ENCODE measurements at places on chromosomes 3 and 15.

DNA sequence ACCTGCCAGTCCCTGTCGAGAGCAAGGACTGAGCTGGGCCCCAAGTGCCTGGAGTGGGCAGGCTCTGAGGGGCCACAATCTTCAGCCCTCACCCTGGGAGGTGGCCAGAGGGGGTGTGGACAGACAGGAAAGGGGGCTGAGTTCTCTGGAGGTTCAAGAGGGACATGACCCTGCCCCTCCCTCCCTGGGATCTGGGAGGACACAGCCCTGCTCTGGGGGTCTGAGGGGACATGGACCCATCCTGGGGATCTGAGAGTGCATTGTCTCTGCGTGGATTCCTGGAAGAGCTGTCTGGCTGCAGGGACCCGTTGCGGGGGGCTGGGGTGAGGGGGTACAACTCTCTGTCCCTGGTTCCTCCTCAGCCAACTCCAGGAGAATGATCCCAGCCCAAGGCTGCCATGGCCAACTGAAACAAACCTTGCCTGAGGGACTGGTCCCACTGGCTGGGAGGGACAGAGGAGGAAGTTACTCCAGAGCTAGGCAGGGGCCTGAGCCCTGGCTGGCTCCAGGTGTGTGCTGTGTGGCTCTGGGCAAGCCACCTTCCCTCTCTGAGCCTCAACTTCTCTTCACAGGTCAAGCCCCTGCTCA lies 29.0 kb downstream of the PTH1R start:
- no peak for DNase-seq

GRCh38 chr15:85691350-85692240 lies 103.1 kb downstream of the KLHL25 start:
- DNase-seq, result peak; percentile 35

DNA sequence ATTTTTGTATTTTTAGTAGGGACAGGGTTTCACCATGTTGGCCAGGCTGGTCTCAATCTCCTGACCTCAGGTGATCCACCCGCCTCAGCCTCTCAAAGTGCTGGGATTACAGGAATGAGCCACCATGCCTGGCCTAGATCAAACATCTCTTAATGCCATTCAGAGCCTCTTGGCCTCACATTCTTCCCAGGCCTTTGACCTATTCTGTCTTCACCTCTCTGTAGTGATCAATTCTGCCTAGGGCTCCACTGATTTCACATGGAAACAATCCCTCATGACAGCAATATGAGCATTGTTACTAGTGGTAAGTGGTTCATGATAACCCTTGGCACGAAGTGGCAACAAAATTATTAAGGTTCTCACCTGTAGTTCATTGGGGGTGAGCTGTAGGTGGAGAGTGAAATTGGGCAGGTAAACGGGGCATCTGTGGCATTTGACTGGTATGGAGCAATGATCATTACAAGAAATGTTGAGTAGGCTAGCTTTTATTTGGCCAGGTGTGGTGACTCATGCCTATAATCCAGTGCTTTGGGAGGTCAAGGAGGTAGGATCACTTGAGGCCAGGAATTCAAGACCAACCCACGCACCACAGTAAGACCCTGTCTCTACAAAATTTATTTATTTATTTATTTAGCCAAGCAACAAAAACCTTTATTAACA lies 4.8 kb upstream of the ARPIN start:
- no peak for DNase-seq

GRCh38 chr3:147797095-147797494 lies 387.9 kb downstream of the ZIC1 start:
- DNase-seq, result no peak

DNA sequence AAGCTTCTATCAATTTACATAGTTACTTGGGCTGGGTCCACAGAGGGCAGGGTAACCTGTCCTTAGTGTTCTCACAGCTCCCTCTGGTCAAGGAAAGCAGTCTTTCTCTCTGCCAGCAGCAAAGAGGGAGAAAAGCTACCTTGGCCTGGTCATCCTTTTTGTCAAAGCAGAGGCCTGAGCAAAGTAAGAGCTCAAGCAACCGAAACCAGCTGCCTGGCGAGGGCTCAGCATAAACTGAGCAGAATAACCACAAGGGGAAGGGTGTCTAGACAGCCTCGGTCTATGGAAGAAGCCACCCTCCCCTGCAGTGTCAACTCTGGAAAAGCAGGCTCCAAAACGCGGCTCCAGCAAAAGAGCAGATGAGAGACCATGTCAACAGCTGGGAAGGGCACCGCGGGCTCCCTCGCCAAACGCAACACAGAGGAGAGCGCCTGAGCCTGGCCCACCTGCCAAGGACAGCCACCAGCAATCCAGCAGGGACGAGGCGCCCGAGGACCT lies 17.4 kb downstream of the LRIG1 start:
- DNase-seq, result no peak

DNA sequence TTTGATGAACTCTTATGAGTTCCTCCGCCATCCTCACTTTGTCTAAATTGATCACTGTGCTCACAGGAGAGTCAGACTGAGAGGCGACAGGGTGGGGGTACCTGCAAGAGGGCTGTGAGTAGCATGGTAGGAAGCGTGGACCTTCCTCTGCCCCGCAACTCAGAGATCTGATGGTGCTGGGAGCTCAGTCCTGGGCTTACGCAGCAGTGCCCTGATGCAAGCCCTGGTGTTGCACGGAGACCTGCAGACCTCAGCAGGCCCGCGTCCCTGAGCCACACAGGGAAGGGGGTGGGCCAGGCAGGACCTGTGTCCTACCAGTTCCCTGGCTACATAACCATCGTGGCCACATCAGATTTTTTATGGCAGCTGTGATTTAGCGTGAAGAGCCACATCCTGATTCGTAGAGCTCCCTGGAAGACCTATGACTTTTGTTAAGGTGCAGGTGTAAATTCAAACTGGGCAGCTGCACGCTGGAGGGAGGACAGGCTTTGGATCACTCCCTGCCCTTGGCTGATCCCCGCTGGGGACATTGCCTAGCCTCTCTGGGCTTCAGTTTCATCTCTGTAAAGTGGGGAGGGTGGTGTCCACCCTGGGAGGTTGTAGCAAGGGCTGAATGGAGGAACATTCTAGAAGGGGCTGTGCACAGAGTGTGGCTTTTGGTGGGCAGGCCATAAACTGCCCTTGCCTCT lies 176.1 kb downstream of the KLF13 start:
- no peak for DNase-seq

DNA sequence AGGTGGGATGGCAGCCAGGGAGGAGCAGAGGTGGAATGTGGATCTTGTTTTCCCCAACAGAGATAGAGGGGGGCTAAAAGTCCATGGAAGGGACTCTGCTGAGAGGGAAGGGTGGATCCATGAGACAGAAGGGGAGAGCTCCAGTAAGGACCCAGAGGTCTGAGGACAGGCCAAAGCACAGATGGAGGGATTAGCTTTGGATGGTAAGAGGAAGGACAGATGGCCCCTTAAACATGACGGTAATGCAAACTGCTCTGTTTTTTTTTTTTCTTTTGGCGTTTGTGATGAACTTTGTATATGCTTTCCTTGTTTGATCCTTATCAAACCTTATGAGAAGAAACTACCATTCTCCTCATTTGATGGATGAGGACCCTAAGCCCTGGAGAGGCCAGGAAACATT lies 96.2 kb downstream of the IGF1R start:
- DNase-seq, result no peak

DNA sequence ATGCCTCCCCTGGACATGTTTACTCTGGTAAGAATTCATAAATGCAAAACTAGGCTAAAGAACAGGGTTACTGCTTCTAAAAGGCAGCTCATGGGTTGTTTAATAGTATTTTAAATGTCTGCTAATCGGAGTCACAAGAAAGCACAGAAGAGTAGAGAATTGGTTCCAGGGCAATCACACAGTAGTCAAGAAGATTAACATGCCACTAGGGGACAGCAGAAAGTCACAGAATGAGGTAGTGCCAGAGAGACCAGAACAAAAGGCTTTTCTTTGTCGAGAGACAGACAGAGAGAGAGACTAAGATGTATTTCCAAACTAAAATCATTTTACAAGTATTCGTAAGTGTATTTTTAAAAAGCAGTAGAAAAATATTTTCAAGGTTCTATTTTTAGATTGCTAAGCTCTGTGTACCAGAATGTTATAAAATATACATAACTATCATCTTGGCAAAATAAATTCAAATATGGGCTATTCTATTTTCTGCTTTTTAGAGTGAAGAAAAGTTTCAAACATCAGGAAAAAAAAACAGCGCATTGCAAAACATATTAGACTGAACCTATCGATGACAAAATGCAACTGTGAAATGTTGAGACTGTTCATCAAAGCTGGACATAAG lies 78.3 kb upstream of the CDIN1 start:
- DNase-seq, result no peak

DNA sequence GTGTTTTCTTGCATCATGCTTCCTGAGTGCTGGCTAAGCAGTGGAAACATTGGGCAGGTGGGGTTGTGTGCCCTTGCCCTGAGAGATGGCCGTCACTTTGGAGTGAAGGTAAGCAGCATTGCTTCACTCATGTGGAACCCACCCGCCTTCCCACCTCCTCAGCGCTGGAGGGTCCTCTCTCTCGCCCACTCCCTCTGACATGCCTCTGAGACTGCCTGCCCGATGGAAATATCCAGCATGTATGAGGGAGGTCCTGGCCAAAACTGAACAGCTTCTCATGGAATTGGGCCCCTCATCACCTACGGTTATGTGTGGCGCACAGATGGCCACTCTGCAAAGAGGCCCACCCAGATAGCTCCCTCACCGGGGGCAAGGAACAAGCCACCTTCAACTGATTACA lies 48.6 kb downstream of the SMAD3 start:
- no peak for DNase-seq

DNA sequence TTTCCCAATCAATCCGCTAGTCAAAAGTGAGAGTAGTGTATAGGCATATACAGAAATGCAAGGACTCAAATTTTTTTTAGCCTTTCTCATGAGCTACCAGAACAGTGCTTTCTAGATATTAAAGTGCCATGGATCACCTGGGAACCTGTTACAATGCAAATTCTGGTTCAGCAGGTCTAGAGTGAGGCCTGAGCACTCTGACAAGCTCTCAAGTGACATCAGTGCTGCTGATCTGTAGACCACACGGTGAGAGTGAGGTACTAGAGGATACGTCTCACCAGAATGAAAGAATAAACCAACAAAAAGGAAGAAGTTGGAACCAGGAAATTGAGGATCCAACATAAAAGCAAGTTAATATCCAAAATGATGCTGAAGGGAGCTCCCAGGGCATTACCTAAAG lies 16.0 kb upstream of the PLA2G4D start:
- no peak for DNase-seq

GRCh38 chr3:112390783-112391641 lies 58.1 kb downstream of the CD200 start:
- DNase-seq, result no peak

DNA sequence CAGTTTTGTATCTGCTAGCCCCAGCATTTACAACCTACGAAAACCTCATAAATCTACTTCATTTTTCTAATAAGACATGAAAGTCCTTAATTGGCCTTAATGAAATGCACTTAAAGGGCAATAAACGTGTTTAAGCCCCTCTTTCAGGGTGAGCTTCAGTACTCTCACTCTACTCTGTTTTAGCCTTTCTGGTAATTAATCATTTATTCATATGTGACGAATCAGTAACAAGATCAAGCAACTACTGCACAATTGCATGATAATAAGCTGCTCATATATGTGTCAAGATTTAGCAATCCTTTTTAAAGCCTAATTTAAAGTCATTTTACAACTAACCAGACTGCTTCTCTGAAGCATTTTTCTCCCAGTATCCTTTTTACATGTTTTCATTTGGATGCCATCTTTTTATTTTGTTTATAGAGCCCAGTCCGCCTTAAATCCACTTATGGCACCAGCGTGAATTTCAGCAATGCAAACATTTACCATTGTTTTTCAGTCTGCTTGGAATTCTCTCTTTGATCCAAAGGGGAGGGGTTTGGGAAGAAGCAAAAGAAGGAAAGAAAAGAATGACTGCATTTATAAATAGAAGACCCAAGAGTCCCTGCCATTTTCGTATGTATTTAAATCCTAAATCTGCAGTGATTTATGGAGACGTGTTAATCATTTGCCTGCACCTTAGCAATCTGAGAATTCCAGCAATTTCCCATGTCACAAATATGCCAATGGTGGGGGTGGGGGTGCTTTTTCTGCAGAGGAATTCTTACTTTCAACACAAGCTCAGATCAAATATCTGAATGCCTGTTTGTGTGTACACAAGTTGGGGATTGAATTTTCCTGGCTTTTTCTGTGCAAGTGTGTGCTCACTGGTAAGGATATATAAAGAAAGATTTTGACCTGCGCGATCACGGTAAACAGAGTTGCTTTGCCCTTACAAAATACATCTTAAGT lies 230.8 kb upstream of the TBC1D5 start:
- no peak for DNase-seq

GRCh38 chr3:71708476-71709105 lies 16.6 kb downstream of the EIF4E3 start:
- DNase-seq, result no peak

DNA sequence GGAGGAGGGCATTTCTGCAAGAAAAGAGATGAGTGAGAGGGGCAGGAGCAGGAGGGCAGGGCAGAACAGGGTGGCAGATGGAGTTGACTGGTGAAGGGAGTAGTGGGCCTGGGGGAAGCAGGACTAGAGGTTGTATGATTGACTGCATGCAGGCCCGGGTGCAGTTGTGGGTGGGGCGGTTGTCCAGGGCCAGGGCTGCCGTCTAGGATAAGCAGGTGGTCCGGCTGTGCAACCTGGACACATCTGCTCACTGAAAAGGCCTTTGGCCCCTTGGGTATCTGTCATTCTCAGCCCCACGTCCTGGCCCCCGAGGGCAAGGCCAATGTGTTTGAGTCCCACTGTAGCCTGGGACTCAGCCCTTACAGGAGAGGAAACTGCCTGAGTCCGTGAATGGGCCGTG lies 25.4 kb downstream of the ALS2CL start:
- DNase-seq, result no peak

GRCh38 chr15:83282776-83283137 lies 1.7 kb downstream of the BNC1 start:
- no peak for DNase-seq

- no peak for DNase-seq
These were observed 10.4 kb downstream of the SLC12A8 start for GRCh38 chr3:125202197-125202596.

DNA sequence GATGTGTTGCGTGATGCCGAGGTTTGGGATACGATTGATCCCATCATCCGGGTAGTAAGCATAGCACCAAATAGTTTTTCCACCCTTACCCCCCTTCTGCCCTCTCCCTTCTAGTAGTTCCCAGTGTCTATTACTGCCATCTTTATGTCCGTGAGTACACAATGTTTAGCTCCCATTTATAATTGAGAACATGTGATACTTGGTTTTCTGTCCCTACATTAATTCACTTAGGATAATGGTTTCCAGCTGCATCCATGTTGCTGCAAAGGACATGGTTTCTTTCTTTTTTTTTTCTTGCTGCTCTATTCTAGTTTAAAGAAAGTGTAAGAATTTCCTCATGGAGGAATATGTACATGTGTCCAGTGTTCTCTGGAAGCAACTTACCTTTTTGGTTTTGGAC lies 51.8 kb downstream of the NSUN3 start:
- no peak for DNase-seq

DNA sequence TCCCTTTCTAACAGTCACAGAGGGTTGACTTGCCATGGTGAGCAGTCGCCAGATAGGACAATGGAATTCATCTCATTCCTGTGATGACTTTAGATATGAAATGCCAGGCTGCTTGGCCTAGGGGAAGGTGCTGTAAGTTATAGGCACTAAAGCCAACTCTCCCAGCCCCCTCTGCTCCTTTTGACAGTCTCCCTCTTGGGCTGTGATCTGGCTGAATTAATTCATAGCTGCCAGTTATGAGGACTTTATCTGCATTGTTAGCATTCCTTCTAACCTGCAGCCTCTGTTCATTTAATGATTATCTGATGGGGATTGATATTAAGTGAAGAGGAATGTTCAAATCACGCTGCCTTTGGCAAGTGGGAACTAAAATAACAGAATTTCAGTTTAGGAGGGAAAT lies 427.1 kb upstream of the RASGRP1 start:
- DNase-seq, result no peak

GRCh38 chr3:157755233-157755632 lies 252.0 kb upstream of the VEPH1 start:
- no peak for DNase-seq

- no peak for DNase-seq
These were observed 15.4 kb upstream of the OXTR start for GRCh38 chr3:8784676-8785435.

Measured in stimulated activated CD4-positive, alpha-beta T cell treated with anti-CD3 and anti-CD28 coated beads, Interleukin-2, amount 100 ng/mL, for 24 hours (primary cell).